Activated naive CD8-positive, alpha-beta T cell treated with anti-CD3 and anti-CD28 coated beads for 36 hours (primary cell): ENCODE measurements at places on chromosomes 1 and 21.

DNA sequence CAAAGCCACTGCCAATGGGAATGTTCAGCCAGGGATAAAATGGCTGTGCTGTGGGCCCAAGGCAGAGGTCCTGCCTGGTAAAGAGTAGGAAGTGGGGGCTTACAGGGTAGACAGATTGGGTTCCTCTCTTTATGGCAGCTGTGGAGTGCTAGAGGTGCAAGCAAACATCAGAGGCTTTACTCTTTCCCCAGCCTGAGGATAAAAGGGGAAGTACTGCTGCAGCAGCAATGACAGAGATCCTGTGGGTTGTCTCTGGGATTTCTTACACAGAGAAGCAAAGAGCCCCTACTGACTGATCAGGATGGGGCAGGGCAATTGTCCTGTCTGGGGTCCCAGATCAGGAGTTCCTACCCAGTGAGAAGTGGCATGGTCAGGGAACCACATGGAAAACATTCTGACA is 54.2 kb downstream of the DRAM2 start:
- no peak for DNase-seq

DNA sequence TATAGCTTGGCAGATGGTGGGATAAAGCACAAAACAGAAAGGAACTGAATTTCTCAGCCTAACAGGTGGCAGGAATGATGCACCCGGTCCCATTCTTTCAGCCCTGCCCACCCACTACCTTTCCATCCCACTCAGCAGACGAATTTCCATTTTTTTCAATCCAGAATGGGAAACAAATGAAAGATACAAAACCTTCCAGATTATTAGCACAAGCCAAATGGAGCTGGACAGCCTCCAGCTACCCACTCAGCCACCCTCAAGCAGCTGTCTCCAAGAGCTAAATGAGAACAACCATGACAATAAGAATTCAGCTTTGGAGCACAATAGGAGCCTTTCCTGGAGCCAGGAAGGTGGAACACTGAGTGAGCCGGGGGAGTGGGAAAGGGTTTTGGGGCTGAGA is 96.3 kb upstream of the ST6GALNAC5 start:
- DNase-seq = no peak

DNA sequence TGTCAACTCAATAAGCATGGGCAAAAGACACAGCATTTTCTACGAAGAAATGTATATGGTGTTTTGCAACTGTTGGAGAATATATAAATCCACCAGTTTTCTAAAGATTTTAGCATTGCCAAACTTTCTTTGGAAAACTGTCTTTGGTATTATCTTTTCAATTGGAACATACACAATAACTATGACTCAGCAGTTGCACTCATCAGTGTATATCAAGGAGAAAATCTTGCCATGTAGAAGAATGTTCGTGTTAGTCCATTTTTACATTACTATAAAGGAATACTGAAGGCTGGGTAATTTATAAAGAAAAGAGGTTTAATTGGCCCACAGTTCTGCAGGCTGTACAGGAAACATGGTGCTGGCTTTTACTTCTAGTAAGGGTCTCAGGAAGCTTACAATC is 41.1 kb downstream of the PRKAA2 start:
- DNase-seq = no peak

DNA sequence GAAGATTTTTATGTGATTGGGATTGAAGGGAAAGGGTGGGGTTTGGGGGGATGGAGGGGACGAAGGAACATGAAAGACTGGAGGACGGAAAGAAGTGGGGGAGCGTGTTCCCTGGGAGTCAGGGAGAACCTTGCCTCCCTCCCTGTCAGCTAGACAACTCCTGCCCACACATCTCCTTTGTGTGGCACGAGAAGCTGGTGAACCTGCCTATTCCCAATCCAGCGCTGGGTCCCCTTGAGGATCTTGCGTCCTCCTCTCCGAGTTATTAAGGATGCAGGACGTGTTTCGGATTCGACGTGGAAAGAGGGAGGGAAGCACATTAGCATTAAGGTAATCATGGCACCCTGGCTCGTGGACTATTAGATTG is 1.4 kb downstream of the LRRC7 start:
- no peak for DNase-seq

GRCh38 chr1:53274026-53274425 is 35.7 kb upstream of the MAGOH start:
- no peak for DNase-seq

GRCh38 chr1:169680377-169681019 is 30.9 kb downstream of the SELL start:
- peak; percentile 33 for DNase-seq

- no peak for DNase-seq
These were observed 59.7 kb downstream of the ROR1 start for GRCh38 chr1:63833363-63834119.

- DNase-seq = no peak
These were observed 197.1 kb downstream of the AJAP1 start for GRCh38 chr1:4851385-4852065.

DNA sequence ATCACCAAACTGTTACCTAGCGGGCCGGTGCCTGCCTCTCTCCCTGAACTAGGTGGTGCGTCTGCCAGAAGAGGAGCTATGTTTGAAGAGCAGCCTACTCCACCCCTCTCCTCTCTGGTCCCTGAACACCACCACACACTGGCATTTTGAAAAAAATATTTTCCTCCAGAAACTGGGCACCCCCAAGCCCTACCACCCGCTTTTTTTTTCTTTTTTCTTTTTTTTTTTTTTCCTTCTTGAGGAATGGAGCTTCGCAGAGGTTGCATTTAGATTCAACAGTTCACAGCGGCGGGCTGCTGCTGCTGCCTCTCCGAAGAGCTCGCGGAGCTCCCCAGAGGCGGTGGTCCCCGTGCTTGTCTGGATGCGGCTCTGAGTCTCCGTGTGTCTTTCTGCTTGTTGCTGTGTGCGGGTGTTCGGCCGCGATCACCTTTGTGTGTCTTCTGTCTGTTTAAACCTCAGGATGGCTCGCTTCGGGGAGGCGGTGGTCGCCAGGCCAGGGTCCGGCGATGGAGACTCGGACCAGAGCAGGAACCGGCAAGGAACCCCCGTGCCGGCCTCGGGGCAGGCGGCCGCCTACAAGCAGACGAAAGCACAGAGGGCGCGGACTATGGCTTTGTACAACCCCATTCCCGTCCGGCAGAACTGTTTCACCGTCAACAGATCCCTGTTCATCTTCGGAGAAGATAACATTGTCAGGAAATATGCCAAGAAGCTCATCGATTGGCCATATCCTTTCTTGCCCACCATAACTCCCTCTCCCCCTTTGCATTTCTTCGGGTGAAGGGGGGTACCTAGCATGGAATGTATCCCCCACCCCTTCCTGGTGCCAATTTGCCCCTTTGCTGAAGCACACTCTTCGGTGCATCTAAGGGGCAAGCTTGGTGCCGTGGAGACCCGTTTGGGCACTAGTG is at the start of gene CACNA1E:
Gene CACNA1E (plus strand): TSS at position 233 of the 911 bp plus-strand sequence. CDS start 228 bp downstream, at position 461.
- no peak for DNase-seq

GRCh38 chr1:116261227-116261626 is 111.8 kb upstream of the ATP1A1 start:
- DNase-seq = no peak

- no peak for DNase-seq
These were observed 34.9 kb upstream of the ESRRG start for GRCh38 chr1:216758161-216758560.

- DNase-seq = no peak
These were observed 88.0 kb downstream of the HIVEP3 start for GRCh38 chr1:41830726-41831125.

- no peak for DNase-seq
These were observed 983.4 kb upstream of the PRMT6 start for GRCh38 chr1:106072909-106073600.

GRCh38 chr1:38436006-38436405 is 389.4 kb upstream of the POU3F1 start:
- DNase-seq = no peak

DNA sequence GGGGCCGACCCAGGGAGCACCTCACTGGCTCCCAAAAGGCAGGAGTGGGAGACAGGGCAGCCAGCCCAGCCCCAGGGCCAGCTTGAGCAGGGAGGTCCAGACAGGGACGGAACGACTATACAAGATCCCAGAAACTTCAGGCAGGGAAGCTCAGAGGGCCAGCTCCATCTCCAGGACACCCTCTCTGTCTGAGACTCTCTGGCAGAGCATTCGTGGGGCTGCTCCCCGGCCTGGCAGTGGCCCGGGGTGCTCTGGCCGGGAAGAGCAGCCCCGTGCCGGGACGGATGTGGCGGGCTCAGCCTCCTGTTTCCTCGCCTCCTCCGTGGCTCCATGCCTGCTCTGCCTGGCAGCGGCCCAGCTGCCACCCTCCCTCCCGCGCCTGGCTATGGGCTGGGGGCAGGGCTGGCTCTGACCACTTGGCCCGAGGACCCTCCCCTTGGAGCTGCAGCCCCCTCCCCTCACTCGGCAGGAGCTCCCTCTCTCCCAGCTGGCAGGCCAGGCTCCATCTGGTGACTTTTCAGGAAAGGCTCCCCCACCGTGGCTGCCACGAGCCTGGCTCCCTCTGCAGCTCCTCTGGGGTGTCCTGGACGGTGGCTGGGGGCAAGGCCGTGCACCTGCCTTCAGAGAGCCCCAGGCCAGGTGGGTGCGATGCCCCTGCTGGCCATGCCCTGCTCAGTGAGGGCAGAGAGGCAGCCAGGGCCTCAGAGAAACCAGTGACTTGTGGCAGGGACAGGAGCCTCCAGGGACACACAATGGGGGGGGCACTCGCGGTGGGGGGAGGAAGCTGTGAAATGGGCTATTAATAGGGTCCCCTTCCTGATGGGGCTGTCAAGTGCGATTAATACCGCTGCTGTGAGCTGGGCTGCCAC is 5.6 kb upstream of the PLCH2 start:
- DNase-seq = no peak

- peak; percentile 84 for DNase-seq
These were observed 25.3 kb downstream of the A3GALT2 start for GRCh38 chr1:33295450-33296081.
